ENCODE measurements at places on chromosomes 6 and 20.
A peak's percentile ranks its signal among the peaks of the same experiment; 100 is the strongest.

DNA sequence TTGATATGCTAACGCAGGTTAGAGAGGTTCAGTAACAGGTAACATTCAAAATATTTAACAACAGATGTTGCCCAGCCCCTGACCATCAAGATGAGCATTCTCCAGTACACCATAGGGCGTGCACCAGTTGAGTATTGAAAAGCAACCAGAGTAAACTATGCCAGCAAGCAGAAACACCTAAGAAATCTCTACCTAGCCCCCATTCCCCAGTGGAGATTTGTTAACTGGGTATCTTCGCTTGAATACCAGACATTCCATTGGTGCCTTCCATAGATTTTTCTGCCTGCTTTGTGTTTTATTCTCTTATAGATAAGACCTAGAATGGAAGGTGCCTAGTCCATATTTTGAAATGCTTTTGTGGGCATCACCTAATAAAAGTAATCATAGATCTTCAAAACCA, 623.9 kb downstream of the KIF16B start:
- no peak for DNase-seq

- DNase-seq, result no peak
Measured at GRCh38 chr6:128172081-128172480, 271.2 kb upstream of the THEMIS start.

DNA sequence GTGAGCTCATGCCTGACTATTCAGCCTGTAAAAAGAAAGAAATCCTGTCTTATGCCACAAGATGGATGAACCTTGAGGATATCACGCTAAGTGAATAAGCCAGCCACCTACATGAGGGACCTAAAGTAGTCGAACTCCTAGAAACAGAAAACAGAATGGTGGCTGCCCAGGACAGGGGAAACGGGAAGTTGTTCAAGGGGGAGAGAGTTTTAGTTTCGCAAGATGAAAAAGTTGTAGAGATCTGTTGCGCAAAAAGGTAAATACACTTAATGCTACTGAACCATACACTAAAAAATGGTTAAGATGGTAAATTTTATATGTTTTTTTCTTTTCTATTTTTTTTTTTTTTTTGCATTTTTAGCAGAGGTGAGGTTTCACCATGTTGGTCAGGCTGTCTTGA, 74.1 kb upstream of the RALY start:
- no peak for DNase-seq

- DNase-seq, result no peak
Measured at GRCh38 chr6:43268782-43269272, 25.5 kb downstream of the TTBK1 start.

GRCh38 chr20:19451923-19452295, 239.5 kb downstream of the SLC24A3 start:
- DNase-seq, result no peak

- no peak for DNase-seq
Measured at GRCh38 chr6:96532399-96532798, 10.8 kb downstream of the UFL1 start.

- no peak for DNase-seq
Measured at GRCh38 chr6:39665861-39666260, 59.3 kb downstream of the KIF6 start.

DNA sequence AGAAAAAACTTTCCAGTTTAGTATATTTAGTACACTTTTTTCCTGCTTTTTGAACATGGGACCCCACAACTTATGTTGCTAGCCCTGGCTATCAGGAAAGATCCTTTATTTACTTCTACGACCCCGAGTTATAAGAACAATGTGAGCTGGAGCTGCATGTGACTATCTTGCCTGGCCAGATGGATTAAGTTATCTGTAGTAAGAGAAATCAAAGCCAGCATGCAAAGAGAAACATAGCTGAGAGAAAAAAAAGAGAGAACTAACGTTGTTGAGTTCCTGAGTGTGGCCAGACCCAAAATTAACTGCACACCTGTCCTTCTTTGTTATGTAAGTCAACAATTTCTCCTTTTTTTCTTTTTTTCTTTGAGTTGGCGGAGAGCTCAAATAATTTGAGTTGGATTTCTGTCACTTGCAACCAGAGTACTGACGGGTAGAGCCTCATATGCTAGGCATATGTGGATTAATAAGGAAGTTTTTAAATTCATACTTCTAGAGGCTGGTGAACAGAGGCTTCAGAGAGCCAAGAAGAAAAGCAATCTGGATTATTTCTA, 219.5 kb downstream of the HACE1 start:
- no peak for DNase-seq

- DNase-seq, result peak; percentile 24
Measured at GRCh38 chr20:58649288-58650180, 1.5 kb upstream of the STX16 start.

DNA sequence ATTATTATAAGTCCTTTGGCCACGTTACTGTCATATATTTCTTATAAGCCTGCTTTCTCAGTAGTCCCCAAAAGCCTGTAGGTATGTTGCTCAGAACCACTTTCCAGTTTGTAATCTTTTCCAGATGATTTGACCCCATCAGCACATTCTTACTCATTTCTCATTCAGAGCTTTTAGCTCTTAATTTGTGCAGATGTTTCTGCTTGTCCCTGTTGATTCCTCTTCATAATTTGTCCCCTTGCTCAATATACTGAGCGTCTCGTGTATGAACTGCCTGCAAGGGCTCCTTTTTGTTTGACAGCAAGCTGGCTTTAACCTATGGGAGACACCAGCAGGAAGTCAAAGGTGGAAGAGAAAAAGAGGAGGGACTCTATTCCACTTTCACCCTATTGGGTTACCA, 733.8 kb upstream of the GJE1 start:
- no peak for DNase-seq

DNA sequence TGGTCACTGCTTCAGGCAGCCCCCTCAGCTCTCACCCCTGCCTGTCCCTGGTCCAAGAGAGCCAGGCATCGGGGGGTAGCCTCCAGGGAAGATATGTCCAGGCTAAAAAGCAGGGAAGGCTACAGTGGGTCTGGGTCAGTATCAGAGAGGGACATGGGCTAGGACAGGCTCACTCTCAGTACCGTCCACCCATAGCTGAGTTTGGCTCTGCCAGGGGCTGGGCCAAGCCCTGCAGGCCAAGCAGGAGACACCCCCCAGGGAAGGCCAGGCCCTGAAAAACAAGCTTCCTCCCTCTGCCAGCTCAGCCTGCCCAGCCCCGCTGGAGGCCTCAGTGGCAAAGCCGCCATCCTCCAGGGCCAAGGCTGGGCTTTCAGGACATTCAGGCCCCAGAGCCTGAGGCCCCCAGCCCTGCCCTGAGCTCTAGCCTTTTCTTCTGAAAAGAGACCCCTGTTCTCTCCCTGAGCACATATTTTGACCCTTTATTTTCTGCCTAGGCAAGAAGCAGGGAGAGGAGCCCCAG, 28.6 kb upstream of the TGM2 start:
- no peak for DNase-seq

- DNase-seq, result no peak
Measured at GRCh38 chr20:38126932-38127621, 38.0 kb downstream of the TGM2 start.
